ENCODE measurements at places on chromosomes 13 and 19.

DNA sequence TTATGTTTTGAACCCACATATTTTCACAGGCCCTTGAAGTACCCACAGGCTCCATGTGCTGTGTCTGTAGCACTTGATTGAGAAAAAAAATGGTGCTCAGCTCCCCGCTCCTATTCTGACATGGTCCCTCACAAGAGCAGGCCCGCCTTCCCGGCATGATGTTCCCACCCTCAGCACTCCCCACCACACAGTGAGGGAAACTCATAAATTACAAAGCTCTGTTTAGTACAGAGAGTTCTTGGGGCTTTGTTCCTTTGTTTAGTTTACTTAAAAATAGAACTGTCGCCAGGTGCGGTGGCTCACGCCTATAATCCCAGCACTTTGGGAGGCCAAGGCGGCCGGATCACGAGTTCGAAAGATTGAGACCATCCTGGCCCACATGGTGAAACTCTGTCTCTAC is 25.9 kb upstream of the ABCC4 start:
- DNase-seq: no peak

GRCh38 chr13:92951273-92951890 is 275.2 kb upstream of the GPC6 start:
- no peak for DNase-seq

DNA sequence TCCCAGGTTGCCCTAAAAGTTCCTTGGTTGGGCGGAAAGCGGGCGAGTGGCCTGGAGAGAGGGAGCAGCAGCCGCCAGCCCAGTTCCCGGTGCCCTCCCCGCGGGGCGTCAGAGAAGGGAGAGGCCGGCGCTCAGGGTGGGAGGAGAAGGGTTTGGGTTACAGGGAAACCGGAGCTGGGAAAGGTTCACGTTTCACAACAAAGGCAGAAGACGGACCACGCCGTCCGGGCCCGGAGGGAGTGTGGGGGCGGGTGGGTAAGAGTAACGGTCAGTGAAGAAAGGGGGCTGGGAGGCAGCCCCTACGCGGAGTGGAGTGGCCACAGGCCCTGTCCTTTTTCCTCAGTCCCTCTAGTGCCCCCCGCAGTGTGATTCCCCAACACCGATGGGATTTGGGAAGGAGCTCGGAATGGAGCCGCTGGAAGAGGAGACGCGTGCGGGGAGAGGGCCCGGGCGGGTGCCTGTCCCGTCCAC is 1.6 kb downstream of the SIX5 start:
- DNase-seq: no peak

DNA sequence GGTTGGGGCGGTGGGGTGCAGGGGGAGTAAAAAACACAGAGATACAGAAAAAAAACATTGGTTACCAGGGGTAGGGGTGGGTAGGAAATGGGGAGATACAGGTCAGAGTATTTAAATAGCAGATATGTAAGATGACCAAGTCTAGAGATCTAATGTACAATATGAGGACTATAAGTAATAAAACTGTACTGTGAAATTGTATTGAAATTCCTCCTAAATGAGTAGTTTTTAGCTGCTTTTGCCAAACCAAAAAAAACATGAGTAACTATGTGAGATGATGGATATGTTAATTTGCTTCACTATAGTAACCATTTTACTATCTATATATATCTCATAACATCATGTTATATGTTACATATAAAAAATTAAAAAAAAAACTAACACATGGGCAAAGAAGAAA is 29.6 kb downstream of the VWA8 start:
- DNase-seq: no peak

DNA sequence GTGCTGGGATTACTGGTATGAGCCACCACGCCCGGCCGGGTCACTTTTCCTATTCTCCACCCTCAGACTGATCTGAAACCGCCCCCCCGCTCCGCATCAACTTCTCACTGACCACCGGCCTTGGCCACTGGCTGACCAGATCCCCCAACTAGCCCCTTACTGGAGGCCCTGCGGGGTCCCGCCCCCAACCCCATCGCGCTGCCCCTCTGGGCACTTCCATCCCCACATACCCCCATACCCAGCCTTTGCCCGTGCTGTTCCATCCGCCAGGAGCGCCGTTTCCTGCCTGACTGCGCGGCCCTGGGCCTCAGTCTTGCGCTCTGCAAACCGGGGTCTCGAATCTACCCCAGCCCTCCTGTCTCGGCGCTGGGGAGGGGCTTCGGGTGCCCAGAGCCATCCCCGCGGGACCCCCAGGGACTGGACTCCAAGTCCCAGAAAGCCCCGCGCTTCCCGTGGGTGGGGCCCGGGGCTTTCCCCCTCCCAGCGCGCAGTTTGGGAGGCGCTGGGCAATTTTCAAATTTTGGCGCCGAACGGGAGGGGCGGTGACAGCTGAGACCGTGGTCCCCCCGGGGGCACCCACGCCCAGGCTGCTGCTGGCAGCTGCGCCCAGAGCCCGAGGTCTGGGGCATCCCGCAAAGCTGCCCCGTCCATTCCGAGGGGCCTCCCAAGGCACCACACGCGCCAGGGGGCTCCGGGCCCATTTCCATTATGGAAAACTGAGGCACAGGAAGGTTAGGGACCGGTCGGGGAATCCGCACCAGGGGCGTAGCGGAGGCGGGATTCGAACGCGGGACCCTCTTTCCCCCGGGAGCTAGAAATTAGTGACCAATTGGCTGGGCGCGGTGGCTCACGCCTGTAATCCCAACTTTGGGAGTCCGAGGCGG is 5.2 kb upstream of the LMNB2 start:
- peak; percentile 68 for DNase-seq

GRCh38 chr19:31120952-31121351 is 228.3 kb downstream of the TSHZ3 start:
- DNase-seq: no peak

GRCh38 chr13:51455532-51455931 is 2.7 kb upstream of the INTS6 start:
- DNase-seq: no peak

- DNase-seq: peak; percentile 41
Measured at GRCh38 chr13:99386911-99387788, 80.0 kb upstream of the GPR183 start.

GRCh38 chr13:41075034-41075433 is 13.7 kb downstream of the WBP4 start:
- no peak for DNase-seq

DNA sequence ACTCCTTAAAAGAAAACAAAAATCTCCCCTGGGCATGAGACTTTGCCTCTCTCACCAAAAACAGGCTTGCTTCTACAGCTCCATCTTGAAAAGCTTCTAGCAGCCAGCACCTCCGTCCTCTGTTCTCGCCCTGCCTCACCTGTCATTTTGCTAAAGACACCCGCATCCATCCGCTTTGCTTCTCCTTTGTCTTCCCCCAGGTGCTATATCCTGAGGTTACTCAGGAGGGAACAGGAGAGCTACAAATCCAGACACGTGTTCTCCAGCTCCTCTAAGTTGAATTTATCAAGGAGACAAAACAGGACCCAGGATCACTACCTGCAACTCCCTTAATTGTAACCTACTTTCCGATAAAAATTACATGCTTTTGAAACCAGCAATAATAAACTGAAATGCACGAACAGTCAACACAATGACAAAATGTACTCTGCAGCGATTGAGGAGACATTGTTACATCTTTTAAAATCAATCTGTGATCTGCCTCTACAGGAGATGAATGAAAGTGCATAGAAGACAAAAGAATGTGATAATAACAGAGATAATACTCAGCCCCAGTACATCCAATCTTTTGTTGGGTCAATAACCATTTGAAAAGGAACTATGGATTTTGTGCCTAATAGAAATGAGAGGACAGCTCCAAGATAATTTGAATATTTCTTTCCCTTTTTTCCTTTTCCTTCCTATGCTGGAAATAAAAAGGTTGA is 221.2 kb downstream of the DCLK1 start:
- DNase-seq: no peak

DNA sequence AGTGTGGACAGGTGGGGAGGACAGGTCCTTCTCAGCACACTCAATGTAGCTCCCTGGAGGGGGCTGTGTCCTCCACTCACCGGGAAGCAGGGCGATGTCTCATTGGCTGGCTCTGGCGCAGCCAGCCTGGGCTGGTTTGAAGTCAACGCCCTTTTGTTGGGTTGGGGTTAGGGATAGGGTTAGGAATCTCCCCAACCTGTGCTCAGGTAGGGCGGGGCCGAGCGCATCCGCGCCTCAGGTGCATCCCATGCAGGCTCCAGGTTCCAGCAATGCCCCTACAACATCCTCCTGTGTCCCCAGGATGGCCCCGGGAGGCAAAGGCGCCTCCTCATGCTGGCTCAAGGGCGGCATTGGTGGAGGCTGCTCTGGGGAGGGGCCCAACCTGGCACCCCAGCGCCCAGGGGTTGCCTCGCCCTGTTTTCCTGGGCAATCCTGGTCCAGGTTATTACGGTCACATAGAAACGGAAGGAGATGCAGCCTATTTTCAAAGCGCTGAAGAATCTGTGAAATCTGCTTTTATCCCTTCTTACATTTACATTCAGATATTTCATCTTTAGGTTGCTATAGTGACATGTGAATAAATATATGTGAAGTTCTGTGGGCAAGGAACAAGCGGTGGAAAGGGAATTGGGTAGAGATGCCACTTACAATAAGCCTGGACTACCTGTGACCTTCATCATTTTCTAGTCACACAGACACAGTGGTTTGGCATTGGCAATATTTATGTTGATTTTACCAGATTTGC is 74.3 kb downstream of the TM9SF2 start:
- DNase-seq: no peak

DNA sequence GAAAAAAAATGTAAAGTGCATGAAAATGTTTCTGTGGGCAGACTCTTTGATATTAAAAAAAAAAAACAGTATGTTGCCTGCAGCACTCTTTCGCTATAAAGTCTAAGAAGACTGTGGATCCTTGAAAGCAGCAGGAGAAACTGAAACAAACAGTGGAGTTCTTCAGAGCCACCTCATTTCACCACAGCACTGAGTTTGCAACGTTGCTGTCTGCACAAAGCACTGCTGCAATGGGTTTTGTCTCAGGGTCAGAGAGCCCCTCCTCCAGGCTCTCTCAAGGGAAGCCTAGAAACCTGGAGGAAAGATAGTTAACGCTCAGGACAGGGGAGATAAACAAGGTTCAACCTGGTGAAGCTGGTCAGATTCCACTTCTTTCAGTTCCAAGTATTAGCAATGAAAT is 248.7 kb downstream of the EFNB2 start:
- DNase-seq: no peak

- DNase-seq: no peak
Measured at GRCh38 chr13:44748439-44748838, 172.3 kb upstream of the TSC22D1 start.

GRCh38 chr13:42808341-42808940 is 27.1 kb downstream of the FAM216B start:
- no peak for DNase-seq

GRCh38 chr19:8335343-8336071 is 7.6 kb downstream of the KANK3 start:
- no peak for DNase-seq

DNA sequence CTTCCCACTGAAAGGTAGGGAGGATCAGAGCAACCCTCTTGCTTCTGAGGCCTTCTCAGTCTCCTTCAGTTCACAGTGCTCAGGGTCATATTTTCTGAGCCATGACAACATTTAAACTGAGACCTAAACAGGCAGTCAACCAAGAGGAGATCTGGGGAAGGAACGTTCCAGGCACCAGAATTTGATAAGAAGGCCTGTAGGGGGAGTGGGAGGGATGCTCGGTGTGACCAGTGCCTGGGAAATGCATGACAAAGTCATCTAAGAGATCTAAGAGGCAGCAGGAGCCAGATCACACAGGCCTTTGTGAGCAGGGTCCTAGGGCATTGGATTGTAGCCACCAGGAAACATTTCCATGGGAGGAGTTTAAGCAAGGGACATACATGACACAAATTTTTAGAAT is 71.6 kb downstream of the SHISA2 start:
- DNase-seq: no peak

- no peak for DNase-seq
Measured at GRCh38 chr19:8423817-8424223, 10.7 kb downstream of the MARCHF2 start.

- DNase-seq: no peak
Measured at GRCh38 chr13:60647547-60647946, 250.5 kb downstream of the TDRD3 start.

DNA sequence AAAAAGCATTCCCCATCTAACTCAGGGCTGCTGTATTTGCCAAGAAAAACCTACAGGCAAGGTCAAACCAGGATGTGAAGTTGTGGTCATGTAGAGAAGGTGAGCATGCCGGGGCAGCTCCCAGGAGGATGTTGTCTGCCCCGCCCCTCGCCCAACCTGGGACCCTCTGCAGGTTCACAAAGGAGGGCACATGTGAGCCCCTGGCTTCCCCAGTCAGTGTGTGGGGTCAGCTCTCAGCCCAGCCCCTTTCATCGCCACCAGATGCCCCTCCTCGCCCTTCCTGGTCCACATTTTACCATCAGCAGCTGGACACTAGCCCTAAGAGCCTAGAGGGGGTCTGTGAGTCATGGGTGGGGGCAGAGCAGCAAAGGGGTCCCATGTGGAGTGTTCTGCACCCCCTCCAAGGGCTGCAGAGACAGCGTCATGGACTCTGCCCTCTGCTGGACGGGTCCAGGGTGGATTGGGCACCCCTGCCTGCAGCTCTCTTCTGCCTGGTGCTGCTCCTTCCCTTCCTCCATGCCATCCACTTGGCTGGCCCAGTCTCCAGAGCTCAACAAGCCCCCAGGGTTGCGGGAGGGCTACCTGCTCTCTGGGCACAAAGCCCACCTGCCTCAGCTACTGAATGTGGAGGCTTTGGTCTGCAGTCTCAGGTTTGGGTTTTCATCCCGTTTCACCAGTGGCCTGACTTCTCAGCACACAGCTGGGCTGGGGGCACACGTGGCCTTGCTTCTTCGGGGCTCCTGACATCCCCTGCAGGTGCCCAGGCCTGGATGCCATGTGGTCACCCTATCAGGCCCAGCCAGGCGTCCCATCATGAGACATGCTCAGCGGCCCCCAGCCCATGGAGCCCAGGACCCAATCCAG is 3.7 kb downstream of the PLEKHF1 start:
- DNase-seq: no peak

DNA sequence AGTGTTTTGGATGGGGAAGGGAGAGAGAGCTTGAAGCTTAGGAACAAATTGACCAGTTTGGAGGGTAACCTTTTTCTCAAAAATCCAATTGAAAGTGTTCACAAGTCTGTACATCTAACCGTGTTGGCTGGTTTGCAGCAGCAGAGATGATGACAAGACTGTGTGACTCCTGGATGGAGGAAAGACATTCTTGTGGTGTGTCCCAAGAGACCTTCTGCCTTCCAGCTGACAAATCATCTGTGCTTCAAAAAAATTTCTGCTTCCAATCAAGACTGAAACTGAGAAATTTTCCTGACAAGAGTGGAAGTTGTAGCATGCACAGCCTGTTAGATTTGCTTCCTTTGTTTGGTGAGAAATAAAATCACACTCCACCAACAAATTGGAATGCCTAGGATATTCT is 56.2 kb downstream of the LACC1 start:
- DNase-seq: no peak

- peak; percentile 70 for DNase-seq
Measured at GRCh38 chr19:38850436-38850975, 720 bp upstream of the HNRNPL start.

Data from D721Med (cell line).